ENCODE measurements at places on chromosomes 3 and 15.

DNA sequence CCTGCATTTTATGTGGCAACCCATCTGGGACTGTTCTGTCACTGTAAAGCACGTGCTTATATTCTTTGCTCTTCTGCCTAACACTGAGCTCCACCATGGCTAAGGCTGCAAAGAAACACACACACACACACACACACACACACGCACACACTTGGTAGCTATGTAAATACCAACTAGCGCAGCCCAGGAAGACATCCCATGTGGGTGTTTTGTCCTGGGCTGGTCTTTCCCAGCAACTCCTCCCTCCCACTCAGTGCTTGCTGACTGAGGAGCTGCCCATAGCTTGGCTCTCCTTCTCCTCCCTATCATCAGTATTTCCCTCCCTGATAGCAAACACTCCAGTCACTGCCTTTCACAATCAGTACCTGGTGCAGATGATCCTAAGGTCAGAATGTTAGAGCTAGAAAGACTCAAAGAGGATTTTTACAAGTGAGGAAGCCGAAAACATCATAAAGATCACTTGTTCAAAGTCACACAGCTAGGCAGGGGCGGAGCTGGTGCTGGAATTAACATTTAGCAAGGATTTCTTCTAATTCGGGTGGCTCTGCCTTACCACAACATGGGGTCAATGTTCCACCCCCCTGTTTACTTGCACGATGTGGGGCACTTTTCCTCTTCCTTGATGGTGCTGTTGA lies 377.1 kb upstream of the TBL1XR1 start:
- DNase-seq = no peak

GRCh38 chr3:169289273-169289672 lies 374.2 kb downstream of the MECOM start:
- DNase-seq = no peak

GRCh38 chr3:181808053-181808452 lies 96.3 kb downstream of the SOX2 start:
- DNase-seq = no peak

GRCh38 chr3:154783521-154783931 lies 296.6 kb upstream of the MME start:
- DNase-seq = no peak

DNA sequence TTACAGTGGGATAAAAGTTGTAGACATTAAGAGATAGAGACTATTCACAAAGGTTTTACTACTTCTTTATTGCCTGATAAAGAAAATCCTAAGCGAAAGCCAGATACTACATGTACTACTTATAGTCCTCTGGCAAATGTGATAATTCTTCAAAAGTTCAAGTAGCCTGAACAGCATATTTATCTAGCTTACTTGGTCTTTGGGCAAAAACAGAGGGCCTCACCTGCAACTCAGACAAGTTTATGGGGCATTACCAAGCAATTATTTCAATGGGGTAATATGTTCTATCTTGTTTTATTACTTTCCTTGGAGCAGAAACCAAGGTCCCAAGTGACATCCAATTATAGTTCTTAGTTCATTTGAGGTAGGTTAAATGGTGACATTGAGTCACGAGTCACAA lies 390.1 kb upstream of the ARHGEF26 start:
- no peak for DNase-seq

DNA sequence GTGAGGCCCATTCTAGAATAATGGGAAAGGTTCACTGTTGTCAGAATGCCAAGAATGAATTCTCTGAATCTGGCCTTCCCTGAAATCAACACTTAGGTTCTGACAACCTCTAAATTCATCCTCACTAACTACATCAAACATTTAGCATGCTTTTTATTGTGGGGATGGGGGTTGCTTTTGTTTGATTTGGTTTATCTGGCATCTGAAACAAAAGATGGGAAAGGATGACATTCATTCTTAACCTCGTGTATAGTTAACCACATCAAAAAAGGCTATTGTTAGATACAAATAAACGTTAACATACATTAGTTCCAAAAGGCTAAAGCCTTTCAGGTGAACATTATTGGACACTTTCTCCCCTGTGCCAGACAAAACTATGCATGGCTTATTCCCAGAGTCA lies 357.3 kb downstream of the FHIT start:
- no peak for DNase-seq

DNA sequence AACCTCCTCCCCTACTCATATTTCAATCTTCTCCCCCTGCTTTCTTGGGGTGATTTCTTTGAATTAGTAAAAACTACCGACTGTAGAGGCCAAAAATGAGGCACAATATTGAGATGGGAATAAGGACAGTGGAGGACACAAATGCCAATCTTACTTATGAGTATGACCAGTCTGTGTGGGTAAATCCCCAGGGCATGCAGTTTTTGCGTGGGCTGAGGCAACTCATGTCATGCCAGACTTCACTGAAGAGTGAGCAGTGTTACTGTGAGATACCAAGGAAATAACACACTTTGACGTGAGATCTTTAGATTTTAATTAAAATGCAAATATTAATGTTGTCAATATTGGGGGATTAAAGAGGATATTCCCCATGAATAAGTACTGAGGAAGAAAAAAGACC lies 254.3 kb upstream of the ICE2 start:
- no peak for DNase-seq

- no peak for DNase-seq
Measured at GRCh38 chr3:184568924-184569829, 7.6 kb downstream of the EPHB3 start.

DNA sequence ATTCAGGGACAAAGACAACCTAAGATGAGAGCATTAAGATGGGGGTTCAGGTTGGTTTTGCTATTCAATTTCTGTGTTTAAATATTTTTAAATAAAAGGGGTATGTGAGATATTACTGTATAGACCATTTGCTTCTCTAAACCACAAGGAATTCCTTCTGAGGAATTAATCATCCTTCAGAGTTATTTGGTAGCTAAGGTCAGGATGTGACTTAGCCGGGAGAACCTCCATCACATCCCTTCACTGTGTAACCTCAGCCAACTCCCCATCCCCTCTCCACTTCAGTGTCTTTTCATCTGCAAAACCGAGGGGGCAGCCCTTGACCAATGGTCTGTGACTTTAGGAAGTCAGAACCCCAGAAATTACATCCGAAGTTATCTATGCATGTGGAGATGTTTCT lies 48.7 kb upstream of the SKOR1 start:
- DNase-seq = no peak

DNA sequence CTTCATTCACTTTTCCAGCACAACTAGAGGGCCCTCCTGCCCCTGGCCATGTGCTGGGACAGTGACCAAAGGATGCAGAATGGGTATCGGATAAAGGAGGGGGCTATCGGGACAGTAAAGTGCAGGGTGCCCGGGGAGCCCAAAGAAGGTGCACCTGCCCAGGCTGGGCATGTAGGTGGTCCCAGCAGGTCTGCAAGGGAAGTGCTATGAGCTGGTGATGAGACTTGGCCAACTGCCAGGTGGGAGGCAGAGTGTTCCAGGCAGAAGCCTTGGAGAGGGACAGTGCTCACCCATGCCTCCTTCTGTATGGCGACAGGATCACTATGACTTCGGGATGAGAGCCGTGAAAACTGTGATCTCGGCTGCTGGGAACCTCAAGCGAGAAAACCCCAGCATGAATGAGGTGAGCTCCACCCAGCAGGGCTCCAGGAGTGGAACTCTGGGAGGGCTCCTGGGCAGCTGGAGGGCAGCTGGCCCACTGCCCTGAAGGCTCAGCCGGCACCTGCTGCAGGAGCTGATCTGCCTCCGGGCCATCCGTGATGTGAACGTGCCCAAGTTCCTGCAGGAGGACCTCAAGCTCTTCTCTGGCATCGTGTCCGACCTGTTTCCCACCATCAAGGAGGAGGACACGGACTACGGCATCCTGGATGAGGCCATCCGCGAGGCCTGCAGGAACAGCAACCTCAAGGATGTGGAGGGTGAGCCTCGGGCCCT lies 48.4 kb downstream of the DNAH1 start:
- no peak for DNase-seq

DNA sequence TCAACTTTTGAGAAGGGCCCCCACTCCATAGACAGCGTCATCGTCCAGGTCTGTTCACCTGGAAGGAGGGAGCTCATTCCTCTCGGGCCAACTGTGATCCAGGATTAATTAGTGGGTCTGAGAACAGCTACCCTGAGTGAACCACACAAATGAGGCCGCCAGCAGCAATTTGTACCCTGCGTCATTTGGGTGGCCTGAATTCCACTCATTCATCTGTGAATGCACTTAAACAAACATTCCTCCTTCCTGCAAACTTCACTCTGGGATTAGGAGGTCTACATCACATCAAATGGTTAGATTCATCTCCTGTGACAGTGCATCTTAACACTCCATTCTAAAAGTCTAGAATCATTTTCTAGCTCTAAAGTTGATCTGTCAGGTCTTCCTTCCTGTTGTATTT lies 201.8 kb downstream of the GABRG3 start:
- DNase-seq = no peak

- no peak for DNase-seq
Measured at GRCh38 chr3:15638891-15639262, 37.3 kb downstream of the BTD start.

GRCh38 chr3:97021778-97022177 lies 207.4 kb downstream of the EPHA6 start:
- DNase-seq = no peak

DNA sequence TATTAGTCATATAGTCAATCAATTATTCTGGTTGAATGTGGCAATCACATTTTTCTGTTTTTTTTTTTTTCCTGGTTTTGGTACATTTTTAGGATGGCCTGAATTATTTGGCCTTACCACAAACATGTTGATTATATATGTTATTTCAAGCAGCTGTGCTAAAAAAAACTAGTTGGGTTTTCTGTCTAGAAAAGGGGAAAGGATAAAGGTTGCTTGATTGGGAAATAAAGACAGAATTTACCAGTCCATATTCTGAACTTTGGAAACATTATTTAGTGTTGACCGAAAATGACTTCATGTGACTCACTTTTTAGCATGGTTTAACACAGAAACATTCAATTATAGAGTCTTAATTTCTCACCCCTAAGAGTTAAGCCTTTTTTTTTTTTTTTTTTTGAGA lies 8.1 kb downstream of the MORF4L1 start:
- DNase-seq = no peak

GRCh38 chr3:122094693-122095092 lies 39.5 kb downstream of the CD86 start:
- no peak for DNase-seq

GRCh38 chr15:85073556-85074194 lies 92.0 kb downstream of the PDE8A start:
- peak; percentile 47 for DNase-seq

- peak; percentile 70 for DNase-seq
Measured at GRCh38 chr15:92958105-92958504, 58.0 kb downstream of the CHD2 start.

DNA sequence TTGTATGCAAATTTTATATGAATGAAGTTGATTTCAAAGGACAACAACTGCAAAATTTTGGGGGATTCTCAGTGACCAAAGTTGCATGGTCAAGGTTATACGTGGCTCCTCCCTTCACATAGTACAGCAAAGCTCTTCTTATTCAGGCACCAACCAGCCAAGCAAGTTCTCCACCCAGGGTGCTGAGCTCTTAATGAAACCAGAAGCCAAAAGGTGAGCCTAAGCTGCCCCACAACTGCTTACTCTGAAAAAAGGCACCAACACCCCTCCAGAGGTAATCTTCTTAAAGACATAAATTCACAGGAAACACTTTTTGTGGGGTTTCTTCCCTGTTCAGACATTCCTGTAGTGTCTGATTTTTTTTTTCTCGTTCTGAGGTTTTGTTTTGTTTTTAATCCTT lies 106.1 kb upstream of the GMNC start:
- DNase-seq = no peak

DNA sequence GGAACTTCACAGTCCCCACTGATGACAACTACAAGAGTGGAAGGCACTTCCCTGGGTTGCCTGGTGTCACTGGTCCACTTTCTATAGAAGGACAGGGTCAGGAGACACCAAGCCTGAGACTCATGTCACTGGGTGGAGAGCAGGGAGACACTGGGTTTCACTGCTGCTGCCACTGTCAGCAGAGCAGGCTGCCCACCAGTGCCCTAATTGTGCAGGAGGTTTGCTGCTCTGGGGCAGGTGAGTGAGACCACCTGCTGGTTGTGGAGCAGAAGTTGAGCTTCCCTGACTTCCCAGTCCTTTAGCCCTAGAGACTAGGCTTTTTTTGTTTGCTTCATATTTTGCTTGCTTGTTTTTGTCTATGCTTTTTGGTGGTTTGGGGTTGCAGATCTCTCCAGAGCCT lies 528.4 kb upstream of the RGMA start:
- no peak for DNase-seq

GRCh38 chr3:30962493-30962892 lies 68.0 kb upstream of the GADL1 start:
- DNase-seq = no peak

DNA sequence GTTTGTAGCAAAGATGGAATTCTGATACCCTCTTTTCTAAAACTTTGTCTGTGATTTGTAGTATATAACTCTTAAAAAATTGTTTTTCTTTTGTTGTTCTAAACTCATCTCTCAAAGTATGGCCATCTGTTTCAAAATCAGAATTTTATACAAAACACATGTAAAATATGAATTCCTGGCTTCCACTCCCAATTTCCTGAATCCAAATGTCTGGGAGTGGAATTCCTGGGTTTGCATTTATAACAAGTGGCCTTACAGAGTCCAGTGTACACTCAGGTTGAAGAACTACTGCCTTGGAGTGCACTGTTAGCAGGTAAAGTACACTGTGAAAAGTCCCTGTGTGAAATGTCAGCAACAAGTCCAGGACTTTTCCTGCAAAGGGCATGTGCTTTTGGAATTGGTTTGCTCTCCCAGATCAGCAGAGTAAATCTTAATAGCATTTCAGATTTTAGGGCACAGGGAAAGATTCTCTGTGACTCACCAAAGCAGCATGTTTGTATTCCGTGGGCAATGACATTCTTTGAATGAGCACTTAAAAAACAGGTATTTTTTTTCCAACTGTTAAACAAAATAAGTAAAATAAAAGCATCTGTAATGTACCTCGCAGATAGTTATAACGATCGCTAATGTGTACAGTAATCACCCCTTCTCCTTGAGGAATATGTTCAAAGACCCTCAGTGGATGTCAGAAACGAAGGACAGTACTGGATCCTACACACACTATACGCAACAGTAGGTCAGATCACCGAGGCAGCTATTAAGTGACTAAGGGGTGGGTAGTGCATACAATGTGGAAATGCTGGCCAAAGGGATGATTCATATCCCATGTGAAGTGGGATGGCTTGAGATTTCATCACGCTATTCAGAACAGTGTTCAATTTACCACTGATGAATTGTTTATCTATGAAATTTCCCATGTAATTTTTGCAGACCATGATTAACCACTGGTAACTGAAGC lies 2.0 kb upstream of the CLDN16 start:
- no peak for DNase-seq

DNA sequence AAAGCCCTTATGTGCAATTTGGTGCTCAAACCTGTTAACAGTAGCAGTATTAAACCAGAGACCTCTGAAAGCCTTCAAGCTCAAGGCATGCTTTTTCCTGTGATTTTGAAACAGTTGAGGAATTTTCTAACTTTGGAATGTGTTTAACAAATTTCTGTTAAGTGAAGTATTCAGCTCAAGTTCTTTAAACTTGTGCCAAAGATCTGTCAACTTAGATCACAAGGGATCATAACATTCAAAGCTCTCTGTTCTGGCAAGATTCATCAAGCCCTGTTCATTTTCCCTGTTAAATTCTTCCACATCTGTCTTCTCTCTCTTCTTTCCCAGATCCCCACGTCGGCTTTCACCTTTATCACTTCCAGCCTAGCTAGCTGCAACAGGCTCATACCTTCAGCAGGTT lies 28.8 kb upstream of the RYK start:
- DNase-seq = no peak

All from activated CD8-positive, alpha-beta memory T cell treated with anti-CD3 and anti-CD28 coated beads, Interleukin-2, amount 10 ng/mL, durations not matched to agents 7 days and 5 days (primary cell).